ENCODE measurements at places on chromosomes 1 and 21. TPM values are rescaled to one million over a fixed set of nuclear protein-coding genes. Genes with fewer than 3 reads are reported as not detected.

The KRTAP10-12 gene
- total RNA-seq = not detected

The HES2 gene
- total RNA-seq = not detected

The PRDM16 gene
- not detected for total RNA-seq

The TCHHL1 gene
- not detected for total RNA-seq

The SPRR2B gene
- not detected for total RNA-seq

The MYCBP gene
- total RNA-seq = 2.2 TPM

The FRRS1 gene
- 1.1 TPM for total RNA-seq

DNA sequence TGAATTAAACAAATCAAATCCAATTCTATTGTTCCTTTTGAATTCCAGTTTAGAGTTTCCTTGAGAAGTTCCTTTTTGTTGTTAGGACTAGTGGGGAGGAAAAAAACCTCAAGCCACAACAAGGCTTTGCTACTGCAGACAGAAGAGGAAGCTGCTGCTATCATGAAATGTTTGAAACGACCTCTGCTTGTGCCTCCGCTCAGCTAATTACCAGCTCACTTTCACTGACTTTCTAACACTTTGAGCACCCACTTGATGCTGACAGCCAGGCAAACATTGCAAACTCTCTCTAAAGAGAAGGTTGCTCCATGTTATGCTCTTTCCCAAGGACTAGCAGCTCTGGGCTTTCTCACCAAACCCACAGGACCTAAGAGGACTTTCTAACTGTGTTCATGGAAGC lies 203.9 kb upstream of the PROX1 start:
- DNase-seq = peak; percentile 45

- DNase-seq = no peak
Measured at GRCh38 chr1:113686891-113687618, 72.2 kb downstream of the PHTF1 start.

GRCh38 chr21:45160198-45160597 lies 85.8 kb downstream of the ADARB1 start:
- DNase-seq = no peak

DNA sequence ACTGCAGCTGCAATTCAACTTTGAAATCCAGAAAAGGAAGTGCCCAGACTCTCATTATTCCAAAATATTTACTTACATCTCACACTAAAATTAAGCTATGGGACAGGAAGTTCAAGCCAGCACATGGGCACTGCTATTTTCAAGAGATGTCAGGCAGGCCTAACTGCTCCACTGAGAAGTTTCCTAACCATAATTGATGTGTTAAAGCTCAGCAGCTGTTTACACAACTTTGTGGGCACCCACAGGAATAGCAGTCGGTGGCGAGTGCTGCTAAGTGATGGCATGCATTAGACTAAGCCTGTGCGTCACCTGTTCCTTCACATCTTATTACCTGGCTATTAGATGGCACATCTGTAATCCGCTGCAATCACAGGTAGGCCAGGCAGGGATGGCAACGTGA lies 303.3 kb upstream of the DAB1 start:
- DNase-seq = no peak

- no peak for DNase-seq
Measured at GRCh38 chr1:11634365-11635192, 19.6 kb downstream of the FBXO2 start.

DNA sequence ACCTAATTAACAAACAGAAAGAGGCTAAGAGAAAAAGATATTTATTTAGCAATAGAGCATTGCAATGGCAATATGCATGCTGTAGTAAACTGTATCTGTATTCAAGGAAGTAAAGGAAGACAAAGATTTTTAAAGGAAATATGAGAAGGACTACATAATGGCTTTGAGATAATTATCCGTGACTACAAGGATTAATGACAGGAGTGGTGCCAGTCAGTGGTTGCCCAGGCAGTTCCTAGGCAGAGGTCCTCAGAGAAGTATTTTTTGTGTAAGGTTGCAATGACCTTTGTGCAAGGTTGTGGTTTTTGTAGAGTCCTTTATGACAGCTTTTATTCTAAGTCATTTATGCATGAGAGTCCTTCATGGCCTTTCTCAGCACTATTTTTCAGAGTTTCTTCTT lies 711.1 kb upstream of the CHRM3 start:
- DNase-seq = no peak

DNA sequence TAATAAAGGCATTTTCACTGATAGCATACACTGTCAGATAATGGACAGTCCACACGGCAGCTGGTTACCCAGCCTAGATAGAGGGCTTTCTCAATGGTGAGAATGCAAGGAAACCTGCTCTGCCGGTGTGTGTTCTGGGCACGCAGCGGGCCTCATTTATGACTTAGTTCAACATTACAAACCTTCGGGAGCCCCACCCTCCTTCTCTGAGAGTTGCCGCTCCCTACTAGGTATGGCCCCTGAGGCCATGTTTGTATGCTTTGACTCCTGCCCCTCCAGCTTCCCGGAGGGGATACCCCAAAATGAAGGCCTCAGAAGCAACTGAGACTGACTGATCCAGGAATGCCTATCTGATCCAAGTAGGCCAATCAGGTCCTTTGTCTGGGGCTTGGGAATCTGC lies 17.2 kb upstream of the FABP3 start:
- DNase-seq = no peak

DNA sequence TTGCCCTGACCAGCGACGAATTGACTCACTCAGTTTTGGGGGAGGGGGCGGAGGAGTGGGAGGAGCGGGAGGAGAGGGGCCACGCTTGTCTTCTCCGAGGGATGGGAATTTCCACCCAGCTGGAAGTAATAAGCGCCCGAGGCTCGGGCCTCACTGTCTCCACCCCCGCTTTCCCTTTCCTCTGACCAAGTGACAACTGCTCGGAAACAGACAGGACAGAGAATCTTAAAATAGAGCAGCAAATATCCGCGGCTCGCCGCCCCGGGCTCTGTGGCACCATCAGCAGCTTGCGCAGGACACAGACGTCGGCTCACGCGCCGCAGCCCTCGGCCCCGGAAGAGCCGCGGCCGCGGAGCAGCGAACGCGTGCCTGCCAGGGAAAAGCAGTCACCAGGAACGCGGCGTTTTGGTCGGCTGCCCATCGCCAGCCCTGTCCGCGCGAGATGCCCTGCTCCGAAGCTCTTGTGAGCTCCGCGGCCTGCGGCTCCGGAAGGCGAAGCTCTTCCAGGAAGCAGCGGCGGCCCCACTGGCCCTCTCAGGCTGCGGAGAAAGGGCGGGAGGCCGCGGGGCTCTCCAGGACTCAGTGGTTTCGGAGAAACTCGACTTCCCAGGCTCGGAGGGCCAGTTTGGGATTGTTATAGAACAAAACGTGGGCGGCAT lies 10.7 kb upstream of the RGS16 start:
- peak; percentile 46 for DNase-seq

DNA sequence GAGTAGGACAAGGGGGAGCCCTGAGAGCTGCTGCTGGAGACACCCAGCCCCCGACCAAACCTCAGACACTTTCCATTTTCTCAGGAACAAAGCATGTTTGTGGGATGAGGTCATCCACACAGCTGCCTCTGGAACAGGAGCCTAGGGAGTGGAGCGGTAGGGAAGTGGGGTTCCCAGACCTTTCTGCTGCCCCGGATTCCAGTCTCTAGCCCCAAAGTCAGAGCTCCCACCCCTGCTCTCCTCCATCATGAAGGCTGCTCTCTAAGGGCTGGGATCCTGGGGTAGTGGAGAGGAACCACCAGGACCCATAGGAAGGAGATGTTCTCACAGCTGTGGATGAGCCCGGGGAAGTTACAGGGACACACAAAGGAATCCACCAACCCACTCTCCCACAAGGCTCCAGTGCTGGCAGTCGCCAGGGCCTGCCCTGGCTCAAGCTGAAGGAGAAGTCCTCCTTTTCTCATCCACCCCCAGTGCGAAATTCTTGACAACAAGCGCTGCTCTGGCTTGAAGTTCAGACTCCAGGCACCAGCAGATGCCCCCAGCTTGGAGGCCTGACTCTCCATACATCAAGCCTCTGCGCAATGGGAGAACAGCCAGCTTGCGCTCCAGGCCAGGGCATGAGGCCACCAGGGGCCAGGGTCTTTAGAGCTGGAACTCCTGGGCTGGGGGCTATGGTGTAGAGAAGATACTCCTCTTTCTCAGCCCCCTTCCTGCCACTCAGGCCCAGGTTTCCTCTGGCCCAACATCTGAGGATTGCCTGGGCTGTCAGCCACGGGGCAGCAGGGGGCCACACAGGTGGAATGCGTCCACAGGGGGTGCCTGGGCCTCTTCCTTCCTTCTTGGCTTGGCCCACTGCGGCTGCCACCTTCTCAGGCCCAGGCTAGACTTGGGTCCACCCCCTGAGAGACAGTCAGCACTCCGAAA lies 4.5 kb downstream of the FHL3 start:
- no peak for DNase-seq

DNA sequence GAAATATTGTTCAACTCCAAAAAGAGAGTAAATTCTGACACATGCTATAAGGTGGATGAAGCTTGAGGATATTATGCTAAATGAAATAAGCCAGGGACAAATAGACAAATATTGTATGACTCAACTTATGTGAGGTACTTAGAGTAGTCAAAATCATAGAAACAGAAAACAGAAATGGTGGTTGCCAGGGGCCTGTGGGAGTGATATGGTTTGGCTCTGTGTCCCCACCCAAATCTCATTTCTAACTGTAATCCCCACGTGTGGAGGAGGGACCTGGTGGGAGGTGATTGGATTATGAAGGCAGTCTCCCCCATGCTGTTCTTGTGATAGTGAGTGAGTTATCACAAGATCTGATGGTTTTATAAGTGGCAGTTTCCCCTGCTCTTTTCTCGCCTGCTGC lies 24.7 kb upstream of the DISP1 start:
- no peak for DNase-seq

GRCh38 chr1:61626816-61627215 lies 98.1 kb downstream of the TM2D1 start:
- no peak for DNase-seq

Measured in CD4-positive, alpha-beta T cell (primary cell).